Renal cortical epithelial cell (primary cell): ENCODE measurements at places on chromosomes 5 and 9. TPM values are rescaled to one million over a fixed set of nuclear protein-coding genes. Genes with fewer than 3 reads are reported as not detected.

GRCh38 chr5:91020065-91020800, 362.9 kb downstream of the ARRDC3 start:
- DNase-seq = peak; percentile 80

GRCh38 chr5:171571663-171572062, 152.2 kb downstream of the FGF18 start:
- DNase-seq = peak; percentile 73

COL23A1 gene
- 0.40 TPM in 1 of 2 replicates, not detected in the other for total RNA-seq

DNA sequence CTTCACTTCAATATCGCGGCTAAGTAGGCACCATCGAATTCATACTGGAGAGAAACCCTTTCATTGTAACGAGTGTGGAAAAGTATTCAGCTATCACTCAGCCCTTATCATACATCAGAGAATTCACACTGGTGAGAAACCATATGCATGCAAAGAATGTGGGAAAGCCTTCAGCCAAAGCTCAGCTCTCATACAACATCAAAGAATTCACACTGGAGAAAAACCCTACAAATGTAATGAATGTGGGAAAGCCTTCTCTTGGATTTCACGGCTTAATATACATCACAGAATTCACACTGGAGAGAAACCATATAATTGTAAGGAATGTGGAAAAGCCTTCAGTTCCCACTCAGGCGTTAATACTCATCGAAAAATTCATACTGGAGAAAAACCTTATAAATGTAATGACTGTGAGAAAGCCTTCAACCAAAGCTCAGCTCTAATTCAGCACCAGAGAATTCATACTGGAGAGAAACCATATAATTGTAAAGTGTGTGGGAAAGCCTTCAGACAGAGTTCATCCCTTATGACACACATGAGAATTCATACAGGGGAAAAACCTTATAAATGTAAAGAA, 9.5 kb downstream of the ZNF879 start:
- no peak for DNase-seq

GRCh38 chr5:8329773-8330172, 460.8 kb downstream of the MTRR start:
- DNase-seq = no peak

DNA sequence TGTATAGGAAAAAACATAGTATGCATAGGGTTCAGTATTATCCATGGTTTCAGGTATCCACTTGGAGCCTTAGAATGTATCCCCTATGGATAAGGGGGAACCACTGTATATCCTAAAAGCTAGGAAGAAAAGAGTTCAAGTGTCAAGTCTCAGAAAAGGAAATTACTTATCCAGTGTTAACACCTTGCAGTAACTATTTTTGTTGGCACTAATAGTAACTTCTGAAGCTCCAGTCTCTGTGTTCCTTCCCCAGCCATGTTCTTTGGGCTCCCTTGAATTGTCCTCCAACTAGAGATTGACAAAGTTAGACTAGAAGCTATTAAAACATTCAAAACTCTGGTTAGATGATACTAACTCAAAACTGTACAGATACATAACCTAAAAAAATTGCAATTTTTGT, 370.8 kb downstream of the NFIB start:
- DNase-seq = no peak

- no peak for DNase-seq
These were observed 285.8 kb downstream of the ZNF608 start for GRCh38 chr5:124460642-124461041.

DNA sequence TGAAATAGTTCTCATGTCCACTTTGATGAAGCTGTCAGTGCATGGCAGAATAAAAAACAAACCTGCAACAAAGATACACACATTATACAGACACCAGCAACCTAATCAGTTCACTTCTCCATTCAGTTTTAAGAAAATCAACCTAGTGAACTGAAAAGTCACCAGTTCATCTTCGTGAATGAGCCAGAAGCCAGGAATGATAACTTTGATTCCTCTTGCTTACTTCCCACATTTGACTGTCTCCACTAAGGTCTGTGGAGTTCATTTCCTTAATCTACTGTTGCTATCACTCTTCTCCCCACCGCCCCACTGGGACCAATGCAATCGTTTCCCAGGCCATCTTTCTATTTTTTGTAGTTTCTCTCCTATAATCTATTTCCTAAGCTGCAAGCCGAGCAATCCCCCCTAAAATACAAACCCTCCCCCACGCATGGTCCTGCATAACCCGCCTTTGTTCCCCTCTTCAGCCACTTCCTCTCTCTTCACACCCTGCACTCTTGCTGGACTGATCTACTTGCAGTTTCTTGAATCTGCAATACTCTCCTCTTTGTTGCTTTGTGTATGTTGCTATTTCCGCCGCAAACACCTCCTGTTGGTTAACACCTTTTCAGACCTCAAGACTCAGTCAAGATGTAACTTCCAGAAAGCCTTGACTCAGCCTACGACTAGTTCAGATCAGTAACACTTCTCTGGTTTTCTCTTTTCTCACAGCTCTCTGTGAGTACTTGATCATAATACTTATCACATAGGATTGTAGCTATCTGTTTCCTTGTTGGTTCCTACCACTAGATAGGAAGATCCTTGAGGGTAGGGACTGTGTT, 16.6 kb downstream of the STOM start:
- DNase-seq = no peak

KCNMB1 gene
- not detected in 2 replicates for total RNA-seq

GRCh38 chr9:137366445-137366810, 56.5 kb downstream of the EXD3 start:
- no peak for DNase-seq

PFN3 gene
- not detected in 2 replicates for total RNA-seq

- DNase-seq = no peak
These were observed 134.7 kb downstream of the GADD45G start for GRCh38 chr9:89739511-89739910.

- DNase-seq = no peak
These were observed 11.1 kb downstream of the SMU1 start for GRCh38 chr9:33065157-33066076.

DNA sequence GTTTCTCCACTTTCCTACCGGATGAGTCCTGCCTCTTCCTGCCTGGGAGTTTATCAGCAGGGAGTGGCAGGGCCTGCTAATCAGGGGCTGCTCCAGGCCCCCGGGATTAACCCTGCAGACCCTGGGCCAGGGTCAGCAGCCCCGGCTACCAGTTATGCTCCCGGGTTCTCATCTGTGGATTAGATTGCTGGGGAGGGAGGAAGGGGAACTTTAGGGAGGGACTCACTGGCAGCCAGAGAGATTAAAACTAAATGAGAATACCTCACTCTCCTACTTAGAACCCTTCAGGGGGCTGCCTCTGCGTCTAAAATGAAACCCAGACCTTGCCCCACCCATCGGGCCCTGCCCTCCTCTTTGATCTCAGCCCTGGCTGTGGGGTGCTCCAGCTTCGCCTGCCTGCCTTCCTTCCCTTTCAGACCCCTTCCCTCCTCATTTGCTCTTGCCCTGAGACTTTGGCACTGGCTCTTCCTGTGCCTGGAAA, 130.5 kb upstream of the HAND1 start:
- DNase-seq = no peak

DNA sequence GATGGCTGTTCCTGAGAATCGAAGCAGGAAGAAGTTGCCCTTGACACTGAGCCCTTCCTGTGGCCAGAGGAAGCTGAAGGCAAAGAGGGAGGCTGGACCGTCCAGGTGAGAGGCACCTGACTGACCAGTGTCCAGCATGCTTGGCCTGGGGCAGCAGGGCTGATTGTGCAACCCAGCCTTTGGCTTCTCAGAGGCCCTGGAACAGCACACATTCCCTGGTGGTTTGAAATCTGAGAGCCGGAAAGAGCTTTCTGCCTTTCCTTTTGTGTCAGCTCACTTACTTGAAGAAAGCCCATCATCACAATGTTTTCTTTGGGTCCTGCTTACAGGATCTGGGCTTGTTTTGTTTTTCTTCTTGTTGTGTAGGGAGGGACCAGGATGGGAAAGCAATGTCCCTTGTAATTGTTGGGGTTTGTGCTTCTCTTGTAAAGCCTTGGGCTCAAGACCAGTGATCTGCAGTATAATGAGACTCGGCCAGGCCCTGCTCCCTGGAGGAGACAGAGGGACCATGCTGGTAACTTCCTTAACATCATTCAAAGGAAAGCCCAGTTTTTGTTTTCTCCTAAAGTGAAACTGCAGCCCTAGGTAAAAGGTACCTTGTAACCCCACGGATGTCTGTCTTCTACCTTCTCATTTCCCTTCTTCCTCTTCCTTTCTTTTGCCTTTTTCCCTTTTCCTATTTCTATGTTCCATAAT, 213.7 kb downstream of the NXNL2 start:
- DNase-seq = peak; percentile 79

SLC34A1 gene
- total RNA-seq = 0.05 TPM in 1 of 2 replicates, not detected in the other
